ENCODE measurements at places on chromosomes 7 and 10.

DNA sequence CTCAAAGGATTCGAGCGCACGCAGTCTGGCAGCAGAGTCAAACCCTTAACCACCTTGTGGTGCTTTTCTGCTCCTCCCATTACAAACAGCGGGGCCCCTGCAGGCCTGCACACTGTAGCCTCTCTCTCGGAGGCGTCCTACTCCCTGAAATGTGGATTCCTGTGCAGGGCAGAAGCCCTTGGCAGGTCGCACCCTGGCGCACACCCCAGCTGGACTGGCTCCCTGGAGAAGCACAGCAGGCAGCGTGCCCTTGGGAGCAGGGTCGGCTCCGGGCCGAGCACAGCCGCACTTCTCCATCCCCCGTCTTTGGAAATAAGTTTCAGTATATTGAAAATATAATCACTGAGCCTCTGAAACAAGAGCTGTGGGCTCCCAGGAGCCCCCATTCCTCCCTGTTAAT is 144.1 kb downstream of the C10orf105 start:
- DNase-seq, result no peak

DNA sequence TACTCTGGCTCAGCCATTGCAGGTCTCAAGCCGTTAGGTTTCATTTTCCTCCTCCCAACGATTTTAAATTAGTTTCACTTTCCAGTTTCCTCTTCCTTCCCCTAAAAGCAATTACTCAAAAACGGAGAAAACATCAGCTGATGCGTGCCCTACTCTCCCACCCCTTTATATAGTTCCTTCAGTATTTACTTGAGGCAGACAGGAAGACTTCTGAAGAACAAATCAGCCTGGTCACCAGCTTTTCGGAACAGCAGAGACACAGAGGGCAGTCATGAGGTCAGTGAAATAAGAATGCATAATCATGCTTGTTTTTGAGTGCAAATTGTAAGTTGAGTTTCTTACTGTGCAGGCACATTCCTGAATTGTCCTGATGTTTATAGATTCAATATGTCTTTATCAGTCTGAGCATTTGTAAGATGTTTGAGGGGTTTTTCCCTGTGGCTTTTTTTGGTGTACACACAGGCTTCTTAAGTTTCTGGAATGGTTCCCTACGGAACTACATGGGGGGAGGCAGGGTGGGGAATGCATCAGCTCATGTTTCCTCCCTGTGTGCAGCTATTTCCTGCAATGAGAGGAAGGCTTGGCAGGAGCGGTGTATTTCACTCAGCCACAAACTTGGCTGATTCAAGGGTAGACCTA is at the start of gene IFIT3:
Gene IFIT3 (plus strand): TSS at position 195 of the 639 bp plus-strand sequence. CDS start 77 bp downstream, at position 272.
- DNase-seq, result peak; percentile 87

GRCh38 chr10:72567421-72567820 is 58.5 kb downstream of the MICU1 start:
- peak; percentile 75 for DNase-seq

DNA sequence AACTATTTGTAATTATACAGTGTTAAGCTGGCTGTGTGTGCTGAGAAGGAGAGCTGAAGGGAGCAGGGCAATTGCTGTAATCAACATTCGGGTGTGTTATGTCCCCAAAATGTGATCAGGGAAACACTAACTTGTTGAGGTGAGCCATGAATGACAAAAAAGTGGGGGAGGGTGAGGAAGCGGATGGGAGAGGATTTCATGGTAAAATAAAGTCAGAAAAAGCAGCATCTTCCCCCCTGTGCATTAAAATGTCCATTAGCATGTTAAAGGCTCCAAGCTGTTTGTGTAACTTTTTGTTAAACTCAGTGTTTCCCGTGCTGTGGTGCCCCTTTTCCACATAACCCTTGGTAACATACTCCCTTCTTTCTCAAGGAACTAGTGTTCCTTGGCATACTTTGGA is 84.9 kb downstream of the ARID5B start:
- DNase-seq, result no peak

DNA sequence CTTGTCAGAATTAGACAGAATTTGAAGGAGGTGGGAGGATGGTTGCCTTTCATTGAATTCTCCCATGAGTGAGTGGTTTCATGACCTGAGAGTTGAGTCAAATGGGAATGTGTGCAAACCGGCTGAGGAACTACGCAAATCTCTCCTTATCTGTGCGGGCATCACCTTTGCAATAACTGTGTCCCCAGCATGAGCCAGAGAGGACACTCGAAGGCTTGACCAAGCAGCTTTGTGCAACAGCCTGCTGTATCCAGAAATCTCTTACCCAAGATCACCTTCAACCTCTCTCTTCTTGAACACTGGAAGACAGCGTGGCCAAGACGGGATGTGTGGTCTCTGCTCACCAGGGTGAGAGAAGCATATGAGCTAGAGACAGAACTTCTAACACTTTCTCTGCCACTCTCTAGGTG is 93.8 kb upstream of the IKZF1 start:
- DNase-seq, result no peak

DNA sequence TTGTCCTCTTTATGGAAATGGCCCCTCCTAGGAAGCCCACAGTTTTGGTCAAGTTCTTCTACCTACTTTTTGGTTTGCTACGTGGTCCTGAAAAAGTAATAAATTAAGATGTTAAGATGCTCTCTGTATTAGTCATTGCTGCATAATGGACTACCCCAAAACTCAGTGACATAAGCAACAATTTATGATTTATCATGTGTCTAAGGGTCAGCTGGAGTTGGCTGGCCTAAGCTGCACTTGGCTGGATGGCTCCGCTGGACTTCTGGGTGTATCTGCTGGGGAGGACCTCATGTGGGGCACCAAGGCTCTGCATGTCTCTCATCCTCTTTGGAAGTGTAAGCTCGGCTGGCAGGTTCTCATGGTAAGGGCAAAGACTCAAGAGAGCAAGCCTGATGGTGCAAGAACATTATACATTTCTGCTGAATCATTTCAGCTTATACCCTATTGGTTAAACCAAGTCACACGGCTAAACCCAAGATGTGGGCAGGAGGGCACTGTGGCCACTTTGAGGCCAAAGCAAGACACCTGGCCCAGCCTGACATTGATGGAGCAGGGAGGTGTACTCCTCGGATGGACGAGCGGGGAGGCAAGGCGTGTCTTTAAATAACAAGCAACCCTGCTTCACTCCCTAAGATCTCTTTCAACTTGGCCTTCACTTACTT is 47.7 kb downstream of the TBXAS1 start:
- no peak for DNase-seq

DNA sequence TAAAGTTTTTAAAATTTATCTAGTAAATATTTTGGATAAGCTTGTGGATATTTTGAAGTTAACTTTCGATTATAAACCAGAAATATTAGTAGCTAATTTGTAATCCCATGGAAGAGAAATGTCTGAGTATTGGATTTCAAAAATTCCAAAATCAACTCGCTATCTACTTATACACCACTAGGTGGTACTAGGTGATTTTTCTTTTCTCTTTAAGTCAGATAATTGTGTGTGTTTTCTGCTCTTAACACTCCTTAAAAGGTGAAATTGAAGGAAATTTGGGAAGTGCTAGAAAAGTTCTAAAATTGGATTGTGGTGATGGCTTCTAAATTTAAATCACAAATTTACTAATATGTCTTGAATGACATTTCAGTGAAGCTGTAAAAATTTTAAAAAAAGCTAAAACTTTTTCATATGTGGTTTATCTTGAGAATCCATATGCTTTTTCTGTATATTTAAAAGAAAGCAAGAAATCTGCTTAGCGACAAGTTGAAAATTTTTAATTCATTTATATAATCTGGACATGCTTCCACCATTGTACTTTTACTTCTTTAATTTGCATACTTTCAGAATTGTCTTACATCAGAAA is 90.2 kb downstream of the IPMK start:
- DNase-seq, result peak; percentile 38

- no peak for DNase-seq
Measured at GRCh38 chr7:29045258-29046086, 87.3 kb upstream of the TRIL start.

DNA sequence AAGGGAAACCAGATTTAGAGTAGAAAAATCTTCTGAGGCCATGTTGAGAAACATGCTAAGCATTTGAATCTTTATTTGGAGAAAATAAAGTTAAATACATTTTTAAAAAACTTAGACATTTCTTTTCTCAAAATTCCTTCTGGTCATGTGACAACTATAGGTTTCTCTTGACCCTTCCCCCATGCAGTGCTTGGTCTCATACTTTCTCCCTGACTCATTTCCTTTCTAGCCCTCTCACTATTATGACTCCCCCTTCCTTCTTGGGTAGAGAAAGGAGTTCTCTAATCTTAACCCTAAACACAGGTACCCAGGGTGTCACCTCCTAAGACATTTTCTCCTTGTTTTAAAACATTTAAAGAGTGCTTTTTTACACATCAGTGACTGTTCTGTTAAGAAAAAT is 179.5 kb upstream of the TMEM106B start:
- peak; percentile 48 for DNase-seq

DNA sequence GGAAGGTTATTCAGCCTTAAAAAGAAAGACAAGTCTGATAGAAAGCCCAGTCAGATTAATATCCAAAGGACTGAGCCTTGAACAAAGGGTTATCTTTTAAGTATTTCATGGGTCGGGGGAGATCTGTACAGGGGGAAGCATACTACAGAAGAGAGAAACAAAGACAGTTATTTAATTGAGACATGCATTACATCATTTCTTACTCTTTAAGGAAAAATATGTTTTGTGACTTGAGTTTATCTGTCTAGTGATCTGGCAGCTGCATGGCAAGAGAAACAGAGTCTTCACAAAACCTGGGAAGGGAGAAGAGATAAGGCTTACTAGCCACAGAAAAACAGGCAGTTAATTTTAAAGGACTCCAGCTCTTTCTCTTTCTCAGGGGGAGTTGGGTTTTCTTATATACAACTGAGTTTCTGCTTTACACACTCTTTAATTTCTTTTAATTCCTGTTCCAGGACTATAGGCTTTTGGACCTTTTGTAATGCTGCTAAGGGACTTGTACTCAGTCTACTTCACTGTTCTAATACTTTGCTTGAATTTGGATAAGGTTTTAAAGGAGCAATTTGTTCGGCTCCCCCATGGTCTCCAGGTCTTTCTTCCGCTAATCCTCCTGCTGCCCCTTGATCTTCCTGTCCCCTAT is 20.9 kb upstream of the CYP3A43 start:
- DNase-seq, result no peak

GRCh38 chr10:18647945-18648344 is 3.4 kb downstream of the NSUN6 start:
- no peak for DNase-seq

DNA sequence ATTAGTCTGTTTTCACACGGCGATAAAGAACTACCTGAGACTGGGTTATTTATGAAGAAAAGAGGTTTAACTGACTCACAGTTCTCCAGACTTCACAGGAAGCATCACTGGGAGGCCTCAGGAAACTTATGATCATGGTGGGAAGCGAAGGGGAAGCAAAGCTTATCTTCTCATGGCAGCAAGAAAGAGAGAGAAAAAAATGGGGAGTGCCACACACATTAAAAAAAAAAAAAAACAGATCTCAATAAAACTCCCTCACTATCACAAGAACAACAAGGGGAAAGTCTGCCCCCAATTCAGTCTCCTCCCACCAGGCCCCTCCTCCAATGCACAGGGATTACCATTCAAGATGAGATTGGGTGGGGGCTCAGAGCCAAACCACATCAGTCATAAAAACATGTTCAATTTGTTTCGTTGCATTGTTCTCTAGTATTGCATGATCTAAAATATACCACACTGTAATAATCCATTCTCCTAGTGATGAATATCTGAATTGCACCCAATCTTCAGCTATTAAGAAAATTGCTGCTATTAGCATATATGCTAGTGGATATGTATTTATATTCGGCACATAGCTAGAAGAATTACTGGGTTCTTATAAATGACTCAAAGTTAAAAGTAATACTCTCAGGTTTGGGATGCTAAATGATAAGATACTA is 328.9 kb upstream of the KCND2 start:
- DNase-seq, result no peak

- peak; percentile 73 for DNase-seq
Measured at GRCh38 chr7:101542527-101543241, 86.4 kb downstream of the MYL10 start.

DNA sequence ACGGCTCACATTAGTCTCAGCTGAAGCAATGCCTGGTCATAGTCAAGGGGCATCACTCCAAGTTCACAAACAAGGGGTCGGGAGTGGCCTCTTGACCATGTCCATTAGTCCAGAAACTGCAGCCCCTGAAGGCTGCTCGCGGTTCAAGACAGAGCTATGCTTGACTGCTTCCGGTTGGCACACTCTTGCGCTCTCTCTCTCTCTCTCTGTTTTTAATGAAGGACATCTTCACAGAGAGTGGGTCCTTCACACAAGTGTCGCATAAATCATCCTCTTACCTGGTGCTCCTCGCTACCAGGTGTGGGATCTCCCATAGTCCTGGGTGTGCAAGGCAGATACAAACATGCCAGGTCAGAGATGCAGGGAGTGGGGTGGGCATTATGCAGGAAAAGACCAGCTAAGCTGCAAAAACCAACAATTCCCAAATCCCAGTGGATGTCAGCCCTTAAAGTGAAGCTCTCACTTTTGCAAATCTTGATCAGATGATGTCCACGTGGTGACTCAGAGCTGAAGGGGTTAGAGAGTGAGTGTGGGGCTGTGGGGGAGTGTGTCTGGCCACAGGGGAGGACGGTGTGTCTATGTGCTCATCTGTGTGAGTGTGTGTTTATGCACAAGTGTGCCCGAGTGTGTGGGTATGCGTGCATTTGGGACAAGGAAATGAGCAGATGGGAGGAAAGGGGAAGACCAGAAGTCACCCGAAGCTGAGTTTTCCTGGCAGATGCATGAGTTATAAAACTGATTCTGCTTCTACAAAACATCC is 83.7 kb upstream of the PPP2R2D start:
- no peak for DNase-seq

DNA sequence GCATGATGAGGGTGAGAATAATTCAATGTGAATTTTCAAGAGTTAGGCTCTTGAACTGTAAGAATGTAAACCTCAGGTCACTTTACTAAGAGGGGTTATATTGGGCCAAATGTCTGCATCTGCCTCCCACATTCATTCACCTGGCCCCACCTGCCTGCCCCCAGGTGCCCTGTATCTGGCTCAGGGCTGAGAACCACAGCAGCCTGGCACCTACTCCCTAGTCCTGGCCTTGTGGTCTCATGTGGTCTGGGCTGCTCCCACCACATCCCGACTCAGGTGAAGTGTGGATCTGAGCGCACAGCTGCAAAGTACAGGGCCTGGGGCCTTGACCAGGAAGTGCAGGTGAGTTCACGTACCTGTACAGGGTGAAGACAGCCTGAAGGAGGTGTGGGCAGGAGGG is 182.1 kb downstream of the PFKFB3 start:
- DNase-seq, result no peak

- DNase-seq, result no peak
Measured at GRCh38 chr10:17744341-17744861, 7.6 kb upstream of the TMEM236 start.

- no peak for DNase-seq
Measured at GRCh38 chr7:112533591-112533990, 52.8 kb downstream of the LSMEM1 start.

- no peak for DNase-seq
Measured at GRCh38 chr7:159033473-159033825, 111.2 kb downstream of the VIPR2 start.

GRCh38 chr7:13257661-13258060 is 570.2 kb downstream of the ARL4A start:
- no peak for DNase-seq

DNA sequence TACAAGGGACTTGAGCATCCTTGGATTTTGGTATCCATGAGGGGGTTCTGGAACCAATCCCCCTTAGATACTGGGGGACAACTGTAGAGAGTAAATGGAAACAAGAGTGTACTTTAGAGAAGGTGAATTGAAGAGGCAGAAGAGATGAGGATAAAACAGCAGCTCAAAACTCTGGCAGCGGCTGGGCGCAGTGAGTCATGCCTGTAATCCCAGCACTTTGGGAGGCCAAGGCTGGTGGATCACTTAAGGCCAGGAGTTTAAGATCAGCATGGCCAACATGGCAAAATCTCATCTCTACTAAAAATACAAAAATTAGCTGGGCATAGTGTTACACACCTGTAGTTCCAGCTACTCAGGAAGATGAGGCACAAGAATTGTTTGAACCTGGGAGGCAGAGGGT is 218.7 kb downstream of the GALNT17 start:
- no peak for DNase-seq

All from MCF 10A (cell line).